ENCODE measurements at places on chromosomes 2 and 18. TPM values are rescaled to one million over a fixed set of nuclear protein-coding genes. Genes with fewer than 3 reads are reported as not detected.
A peak's percentile ranks its signal among the peaks of the same experiment; 100 is the strongest.

DNA sequence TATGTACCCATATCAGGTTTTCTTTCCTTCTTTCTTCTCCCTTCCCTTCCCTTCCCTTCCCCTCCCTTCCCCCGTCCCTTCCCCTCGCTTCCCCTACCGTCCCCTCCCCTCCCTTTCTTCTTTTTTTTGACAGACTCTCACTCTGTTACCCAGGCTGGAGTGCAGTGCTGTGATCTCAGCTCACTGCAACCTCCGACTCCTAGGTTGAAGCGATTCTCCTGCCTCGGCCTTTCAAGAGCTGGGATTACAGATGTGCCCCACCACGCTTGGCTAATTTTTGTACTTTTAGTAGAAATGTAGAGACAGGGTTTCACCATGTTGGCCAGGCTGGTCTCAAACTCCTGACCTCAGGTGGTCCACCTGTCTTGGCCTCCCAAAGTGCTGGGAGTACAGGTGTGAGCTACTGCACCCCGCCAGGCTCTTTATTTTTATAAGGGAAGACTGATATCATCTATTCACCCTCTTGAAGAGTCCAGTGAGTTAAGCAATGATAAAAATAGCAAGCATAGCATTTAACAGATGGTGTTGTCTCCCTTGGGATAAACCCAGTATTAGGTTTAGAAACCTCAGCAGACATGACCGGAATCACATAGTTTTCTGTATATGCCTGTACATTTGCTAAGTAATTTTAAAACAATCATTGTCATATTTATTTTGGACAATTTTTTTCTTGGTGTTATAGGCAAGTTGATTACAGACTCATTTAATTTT is 888.4 kb downstream of the TRIB2 start:
- H3K4me3 ChIP-seq, result no peak overlapping the region
- no peak for DNase-seq
- no peaks in the 10 kb centered on the region for H3K36me3 ChIP-seq
- no peak overlapping the region for H3K27ac ChIP-seq
- no peaks in the 10 kb centered on the region for H3K27me3 ChIP-seq
- H3K4me1 ChIP-seq, result no peaks in the 10 kb centered on the region

GRCh38 chr2:157899125-157899839 is 23.2 kb upstream of the ACVR1 start:
- H3K27ac ChIP-seq, result peak overlapping the region; percentile 100
- DNase-seq, result peak; percentile 46
- peak overlapping the region; percentile 76 for H3K4me3 ChIP-seq

DNA sequence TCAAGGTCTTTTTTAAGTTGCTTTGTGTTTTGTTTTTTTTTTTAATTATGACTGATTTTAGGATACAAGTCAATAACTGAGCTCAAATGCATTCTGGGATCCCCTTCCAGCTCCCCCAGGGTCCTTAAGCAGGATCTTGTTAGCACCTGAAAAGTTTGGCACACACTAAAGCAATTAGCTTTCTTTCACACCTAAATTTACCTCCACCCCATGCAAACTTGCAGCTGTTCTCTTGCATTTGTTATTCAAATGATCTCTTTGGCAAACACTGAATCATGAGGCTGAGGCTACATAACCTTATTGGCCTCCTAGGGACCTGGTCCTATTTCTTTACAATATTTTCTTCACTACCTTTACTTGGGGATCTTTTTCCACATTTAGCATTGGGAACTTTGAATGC is 2026.1 kb upstream of the CELF4 start:
- H3K4me1 ChIP-seq, result no peaks in the 10 kb centered on the region
- H3K36me3 ChIP-seq, result no peaks in the 10 kb centered on the region
- H3K4me3 ChIP-seq, result no peak overlapping the region
- H3K27ac ChIP-seq, result no peak overlapping the region

The STARD6 gene
- not detected for total RNA-seq

The ANKRD62 gene
- total RNA-seq, result not detected

GRCh38 chr2:136055929-136056688 is 61.8 kb downstream of the CXCR4 start:
- no peaks in the 10 kb centered on the region for H3K27me3 ChIP-seq
- H3K4me1 ChIP-seq, result peaks cover 76% of the 10 kb centered on the region
- peak overlapping the region; percentile 17 for H3K4me3 ChIP-seq

DNA sequence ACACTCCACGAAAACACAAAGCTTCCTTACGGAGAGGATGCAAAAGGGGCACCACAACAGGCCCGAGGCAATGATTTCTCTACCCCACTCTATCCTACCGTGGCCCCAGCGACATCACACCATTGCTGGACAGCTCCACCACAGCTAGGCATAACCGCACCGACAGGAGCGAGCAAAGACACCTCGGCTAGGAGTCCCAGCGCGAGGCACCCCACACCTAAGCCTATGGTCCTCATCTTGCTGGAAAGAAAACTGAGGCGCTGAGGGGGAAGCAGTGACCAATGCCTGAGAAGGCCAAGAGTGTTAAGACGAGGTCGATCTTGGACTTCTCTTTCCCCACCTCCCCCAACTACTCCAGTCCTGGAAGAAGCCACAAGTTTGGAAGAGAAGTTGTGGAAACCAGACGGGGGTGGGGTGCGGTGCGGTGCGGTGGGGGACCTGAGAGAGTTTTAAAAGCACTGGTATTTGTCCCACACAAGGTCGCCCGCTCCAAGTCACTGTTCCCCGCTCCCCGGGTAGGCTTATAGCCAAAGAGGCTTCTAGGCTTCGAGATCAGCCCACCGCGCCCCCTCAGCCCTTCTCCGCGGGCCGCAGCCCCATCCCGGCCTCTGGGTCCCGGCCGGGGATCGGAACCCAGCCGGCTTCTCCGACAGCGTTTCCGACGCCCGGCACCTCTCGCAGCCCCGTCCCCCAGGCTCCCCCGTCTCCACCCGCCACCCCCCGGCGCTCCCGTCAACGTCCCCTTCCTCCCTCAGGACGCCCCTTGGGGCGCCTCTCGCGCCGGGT is 766 bp downstream of the PDE6D start:
- peaks cover 51% of the 10 kb centered on the region for H3K4me1 ChIP-seq
- H3K27ac ChIP-seq, result peak overlapping the region; percentile 91
- no peaks in the 10 kb centered on the region for H3K27me3 ChIP-seq
- DNase-seq, result peak; percentile 19
- peaks cover 14% of the 10 kb centered on the region for H3K36me3 ChIP-seq
- peak overlapping the region; percentile 94 for H3K4me3 ChIP-seq

The SERPINB10 gene
- not detected for total RNA-seq

- DNase-seq, result no peak
- H3K27ac ChIP-seq, result no peak overlapping the region
- H3K36me3 ChIP-seq, result no peaks in the 10 kb centered on the region
- H3K27me3 ChIP-seq, result no peaks in the 10 kb centered on the region
- peaks cover 2% of the 10 kb centered on the region for H3K4me1 ChIP-seq
Measured at GRCh38 chr2:14861181-14861580, 228.7 kb downstream of the LRATD1 start.

Data from activated CD4-positive, alpha-beta T cell treated with anti-CD3 and anti-CD28 coated beads, Interleukin-2, amount 10 ng/mL, durations not matched to agents 7 days and 5 days (primary cell).